ENCODE measurements at places on chromosomes 5 and 9.

- no peak for DNase-seq
Measured at GRCh38 chr5:6710551-6711318, 2.5 kb upstream of the TENT4A start.

- DNase-seq = no peak
Measured at GRCh38 chr5:154193283-154193682, 2.8 kb downstream of the GALNT10 start.

GRCh38 chr9:121156263-121156731, 45.4 kb downstream of the RAB14 start:
- DNase-seq = no peak

DNA sequence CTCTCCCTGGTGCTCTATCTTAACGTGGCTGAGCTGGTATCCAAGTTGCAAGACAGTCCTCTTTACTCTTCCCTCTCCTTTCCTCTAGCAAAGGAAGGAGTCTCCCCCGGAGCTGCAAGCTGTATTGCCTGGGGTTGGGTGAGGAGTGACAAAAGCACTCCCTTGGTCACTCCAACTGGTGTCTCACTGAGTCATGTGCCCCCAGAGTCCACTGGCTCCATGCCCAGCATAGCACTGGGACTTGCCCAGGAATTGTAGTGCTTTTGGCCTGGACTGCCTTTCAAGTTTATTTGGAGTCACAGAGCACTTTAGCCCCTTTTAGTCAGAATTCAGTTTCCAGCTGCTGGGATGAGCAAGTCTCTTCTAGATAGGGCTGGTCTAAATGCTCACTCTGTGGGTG, 82.6 kb upstream of the FST start:
- no peak for DNase-seq

DNA sequence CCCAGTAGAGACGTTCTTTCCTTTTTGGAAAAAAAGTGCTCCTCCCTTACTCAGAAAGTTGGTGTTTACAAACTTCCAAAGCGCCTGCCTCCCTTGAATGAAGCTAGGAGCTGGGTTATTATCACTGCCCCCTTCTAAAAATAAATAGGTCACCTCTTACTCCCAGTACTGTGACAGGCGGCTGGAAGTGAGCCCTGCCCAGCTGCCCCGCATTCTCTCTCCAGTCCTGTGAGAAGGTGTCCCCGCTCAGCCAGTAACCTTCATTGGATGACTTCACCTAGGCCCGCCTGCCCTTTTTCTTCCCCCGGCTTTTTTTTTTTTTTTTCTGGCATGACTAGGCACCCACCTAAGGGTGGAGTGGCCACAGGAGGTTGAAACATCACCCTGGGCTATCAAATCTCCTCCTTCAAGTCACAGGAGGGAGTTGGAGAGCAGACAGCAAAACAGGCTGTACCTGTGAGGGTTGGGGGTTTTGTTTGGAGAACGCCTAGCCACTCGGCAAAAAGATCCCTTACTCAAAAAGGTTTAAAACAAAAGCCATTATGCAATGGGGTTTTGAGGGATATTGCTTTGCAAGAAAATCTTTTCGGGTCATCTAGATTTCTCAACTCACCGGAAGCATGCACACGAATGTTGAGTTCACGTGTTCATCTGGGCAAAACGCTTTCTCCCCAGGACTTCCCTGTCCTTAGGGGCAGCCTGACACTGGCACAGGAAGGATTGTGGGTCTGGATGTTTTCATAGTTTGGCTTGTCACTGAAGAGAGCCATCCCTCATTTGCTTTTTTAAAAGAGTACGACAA, 43.3 kb upstream of the ZNF622 start:
- no peak for DNase-seq

DNA sequence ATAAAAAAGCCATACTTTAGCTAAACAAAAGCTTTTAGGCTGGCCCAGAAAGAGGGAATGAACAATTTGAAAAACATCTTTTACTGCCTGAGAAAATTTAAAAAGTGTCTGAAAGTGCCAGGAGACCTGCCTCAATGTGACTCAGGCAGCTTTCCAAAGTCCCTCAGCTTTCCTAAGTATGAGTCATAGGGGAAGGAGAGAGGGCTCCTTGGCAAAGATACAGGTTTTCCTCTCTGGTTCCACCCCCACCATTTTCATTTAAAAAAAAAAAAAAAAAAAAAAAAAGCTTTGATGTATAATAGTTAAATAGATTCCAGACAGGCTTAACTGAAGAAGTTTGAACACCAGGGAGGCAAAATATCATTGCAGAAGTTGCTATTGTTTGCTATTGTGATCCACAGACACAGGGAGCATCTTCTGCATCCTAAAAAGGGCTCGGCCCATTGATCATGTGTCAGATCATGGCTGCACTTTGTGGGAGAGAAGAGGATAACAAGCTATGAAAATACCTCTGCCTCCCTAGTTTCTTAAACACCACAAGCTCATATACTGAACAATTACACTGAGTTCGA, 71.5 kb downstream of the MRPS27 start:
- no peak for DNase-seq

DNA sequence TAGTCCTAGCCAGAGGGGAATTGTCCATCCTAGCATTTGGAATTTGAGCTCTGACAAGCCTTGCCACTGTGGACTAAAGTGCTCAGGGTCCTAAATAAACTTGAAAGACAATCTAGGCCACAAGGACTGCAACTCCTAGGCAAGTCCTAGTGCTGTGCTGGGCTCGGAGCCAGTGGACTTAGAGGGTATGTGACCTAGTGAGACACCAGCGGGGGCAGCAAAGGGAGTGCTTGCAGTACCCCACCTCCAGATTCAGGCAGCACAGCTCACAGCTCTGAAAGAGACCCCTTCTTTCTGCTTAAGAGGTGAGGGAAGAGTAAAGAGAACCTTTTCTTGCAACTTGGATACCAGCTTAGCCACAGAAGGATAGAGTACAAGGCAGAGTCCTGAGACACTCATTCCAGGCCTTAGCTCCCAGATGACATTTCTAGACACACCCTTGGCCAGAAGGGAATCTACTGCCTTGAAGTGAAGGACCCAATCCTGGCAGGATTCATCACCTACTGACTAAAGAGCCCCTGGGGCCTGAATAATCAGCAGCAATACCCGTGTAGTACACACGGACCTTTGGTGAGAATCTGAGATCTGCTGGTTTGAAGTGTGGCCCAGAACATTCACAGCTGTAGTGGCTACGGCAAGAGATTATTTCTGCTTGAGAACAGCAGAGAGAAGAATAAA, 164.6 kb downstream of the CCDC171 start:
- DNase-seq = no peak

DNA sequence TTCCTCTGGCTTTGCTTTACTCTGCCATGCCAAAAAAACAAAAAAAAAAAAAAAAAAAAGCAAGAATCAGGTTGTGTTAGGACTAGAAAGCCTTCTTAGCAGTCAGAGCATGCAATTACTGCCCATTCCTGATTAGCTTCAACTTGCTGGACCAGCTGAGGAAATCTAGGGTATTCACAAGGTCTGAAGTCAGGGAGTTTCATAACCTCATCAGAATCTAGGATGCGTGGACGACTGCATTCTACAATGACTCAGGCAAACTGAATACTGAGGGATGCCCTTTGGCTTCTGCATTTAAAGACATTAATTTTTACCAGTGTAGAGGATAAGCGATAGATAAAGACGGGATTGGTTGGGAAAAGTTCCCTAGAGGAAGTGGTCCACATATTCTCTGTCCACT, 39.2 kb upstream of the SHOC1 start:
- DNase-seq = no peak

All from naive thymus-derived CD4-positive, alpha-beta T cell (primary cell).